IMR-90 (cell line): ENCODE measurements at places on chromosomes 7 and 10. TPM values are rescaled to one million over a fixed set of nuclear protein-coding genes. Genes with fewer than 3 reads are reported as not detected.

Gene ANKRD1
- total RNA-seq = 10.8 and 19.4 TPM in 2 replicates

Gene OR2A7
- not detected in 2 replicates for total RNA-seq

Gene BTBD16
- not detected in 2 replicates for total RNA-seq

Gene SCIN
- under 0.01 TPM in 1 of 2 replicates, not detected in the other for total RNA-seq

Gene EPO
- not detected in 2 replicates for total RNA-seq

Gene GBF1
- 36.4 and 38.7 TPM in 2 replicates for total RNA-seq
